ENCODE measurements at places on chromosomes 3 and 15.

DNA sequence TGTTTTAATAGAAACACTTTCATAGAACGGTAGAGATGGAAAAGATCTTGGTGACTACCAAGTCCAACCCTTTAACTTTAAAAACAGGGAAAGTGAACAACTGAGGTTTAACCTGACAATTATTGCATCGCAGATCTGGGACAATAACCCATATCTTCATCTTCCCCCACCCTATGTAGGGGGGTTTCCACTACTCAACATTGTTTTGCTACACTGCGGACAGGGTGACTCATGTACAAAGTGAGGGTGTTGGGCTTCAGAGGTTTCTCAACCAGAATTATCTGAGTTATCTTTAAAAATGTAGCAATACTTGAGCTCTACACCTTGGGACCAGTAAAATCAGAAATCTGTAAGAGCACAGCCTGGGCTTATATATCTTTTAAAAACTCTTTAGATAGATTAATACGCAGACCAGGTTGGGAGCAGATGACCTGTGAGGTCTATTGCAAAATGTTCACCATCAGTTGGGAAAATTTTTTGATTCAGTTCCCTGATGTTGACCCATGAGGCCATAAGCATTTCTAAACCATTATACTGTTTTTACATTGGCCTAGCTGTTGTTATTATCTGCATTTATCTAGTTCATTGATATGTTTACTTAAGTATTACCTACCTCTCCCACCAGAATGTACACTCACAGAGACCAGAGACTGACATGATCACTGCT lies 103.6 kb upstream of the ICE2 start:
- DNase-seq: no peak

- no peak for DNase-seq
Observed at GRCh38 chr3:17384567-17385296, 357.7 kb downstream of the TBC1D5 start.

DNA sequence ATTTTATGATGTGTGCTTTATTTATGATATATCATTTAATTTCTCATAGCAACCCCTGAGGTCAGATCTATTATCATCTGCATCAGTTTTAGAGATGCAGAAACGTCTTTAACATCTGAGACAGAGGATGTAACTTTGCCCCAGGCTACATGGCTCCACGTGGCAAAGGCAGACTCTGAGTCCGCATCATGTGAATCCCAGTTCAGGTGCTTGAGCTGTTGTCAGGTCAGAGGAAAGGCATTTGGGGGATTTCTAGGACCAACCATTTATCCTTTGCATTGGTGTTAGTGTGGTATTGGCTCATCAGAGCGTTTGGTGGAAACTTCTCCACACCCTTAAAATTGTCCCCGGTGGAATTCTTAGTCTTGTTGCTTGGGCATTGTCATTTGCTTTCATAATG lies 10.8 kb downstream of the CACNA2D3 start:
- DNase-seq: no peak

DNA sequence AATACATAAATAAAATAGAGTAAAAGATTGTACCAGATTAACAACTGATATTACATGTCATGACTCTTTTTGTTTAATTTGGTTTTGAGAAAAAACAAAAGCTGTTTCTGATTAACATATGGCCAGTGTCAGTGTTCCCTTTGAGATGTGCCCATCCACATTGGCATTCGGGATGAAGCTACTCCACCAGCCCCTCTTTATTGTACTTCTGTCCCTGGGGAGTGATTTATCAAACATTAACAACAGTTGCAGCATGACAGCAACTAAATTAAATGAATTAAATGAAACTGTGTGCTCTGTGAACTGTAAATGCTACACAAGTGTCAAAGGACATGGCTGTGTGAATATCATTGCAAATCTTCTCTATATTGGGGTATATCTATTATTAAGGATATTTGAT lies 25.9 kb upstream of the MTMR10 start:
- DNase-seq: no peak

GRCh38 chr15:48650931-48651330 lies 5.4 kb upstream of the FBN1 start:
- no peak for DNase-seq

DNA sequence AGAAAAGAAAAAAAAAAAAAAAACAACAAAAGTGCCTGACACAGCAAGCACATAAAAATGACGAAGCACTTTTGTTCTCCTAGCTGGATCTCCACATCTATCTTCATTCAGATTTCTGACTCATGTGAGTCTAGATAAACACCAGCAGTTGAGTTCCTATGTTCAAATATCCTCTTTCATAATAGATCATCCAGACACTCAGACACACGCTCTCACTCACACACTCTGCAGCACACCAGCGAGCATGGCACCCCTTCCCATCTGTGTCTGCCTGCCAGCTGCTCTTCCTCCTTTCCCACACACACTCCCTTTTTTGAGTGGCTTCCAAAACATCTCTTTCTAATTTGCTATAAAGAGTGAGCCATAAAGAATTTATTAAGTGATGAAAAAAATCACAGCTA lies 19.8 kb upstream of the CELF6 start:
- DNase-seq: no peak

Data from coronary artery (tissue), 2 donors.